ENCODE measurements at places on chromosomes 1 and 21.

- no peak for DNase-seq
- peaks cover 45% of the 10 kb centered on the region for H3K27me3 ChIP-seq
- no peak overlapping the region for H3K4me3 ChIP-seq
- no peaks in the 10 kb centered on the region for H3K36me3 ChIP-seq
- H3K27ac ChIP-seq, result no peak overlapping the region
Measured at GRCh38 chr1:14921057-14921456, 232.5 kb upstream of the TMEM51 start.

DNA sequence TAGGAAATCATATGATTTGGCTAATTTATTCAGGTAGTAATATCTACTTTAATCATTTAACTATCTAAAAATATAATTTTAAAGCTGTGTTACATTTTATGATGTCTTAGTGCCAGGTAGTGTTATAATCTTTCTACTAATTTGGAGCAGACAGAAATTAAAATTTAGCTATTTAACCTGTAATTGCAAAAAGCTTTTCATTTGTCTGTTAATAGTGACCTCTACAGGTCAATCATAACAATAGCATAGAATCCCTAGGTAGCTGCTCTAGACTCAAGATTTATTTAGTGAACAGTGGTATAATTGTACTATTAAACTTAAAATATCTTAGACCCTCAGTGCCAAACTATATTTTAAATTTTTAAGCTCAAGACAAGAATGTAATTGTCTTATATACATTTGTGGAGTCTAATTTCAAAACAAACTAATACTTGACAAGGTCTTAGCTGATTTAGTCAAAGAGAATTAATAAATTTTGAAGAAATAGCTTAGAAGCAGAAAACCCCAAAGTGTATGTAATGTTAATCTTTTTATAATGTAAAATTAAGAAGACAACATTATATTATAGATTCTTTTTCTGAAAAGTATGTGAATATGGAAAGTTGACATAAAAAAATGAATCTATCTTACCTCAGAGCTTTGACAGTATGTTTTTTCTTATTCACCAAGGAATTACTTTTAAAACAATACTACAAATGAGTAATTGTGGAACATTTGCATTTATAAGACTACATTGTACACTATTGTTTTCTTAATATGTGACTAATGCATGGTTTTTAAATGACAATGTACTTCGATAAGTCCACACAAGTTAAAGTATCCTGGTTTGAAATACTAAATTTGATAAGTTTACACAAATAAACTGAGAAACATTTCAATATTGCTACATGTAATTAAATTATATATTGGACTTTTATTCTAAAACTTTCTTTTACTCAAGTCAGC lies 64.1 kb upstream of the RNPC3 start:
- DNase-seq, result no peak
- H3K27me3 ChIP-seq, result no peaks in the 10 kb centered on the region
- H3K36me3 ChIP-seq, result no peaks in the 10 kb centered on the region
- H3K4me3 ChIP-seq, result no peak overlapping the region

DNA sequence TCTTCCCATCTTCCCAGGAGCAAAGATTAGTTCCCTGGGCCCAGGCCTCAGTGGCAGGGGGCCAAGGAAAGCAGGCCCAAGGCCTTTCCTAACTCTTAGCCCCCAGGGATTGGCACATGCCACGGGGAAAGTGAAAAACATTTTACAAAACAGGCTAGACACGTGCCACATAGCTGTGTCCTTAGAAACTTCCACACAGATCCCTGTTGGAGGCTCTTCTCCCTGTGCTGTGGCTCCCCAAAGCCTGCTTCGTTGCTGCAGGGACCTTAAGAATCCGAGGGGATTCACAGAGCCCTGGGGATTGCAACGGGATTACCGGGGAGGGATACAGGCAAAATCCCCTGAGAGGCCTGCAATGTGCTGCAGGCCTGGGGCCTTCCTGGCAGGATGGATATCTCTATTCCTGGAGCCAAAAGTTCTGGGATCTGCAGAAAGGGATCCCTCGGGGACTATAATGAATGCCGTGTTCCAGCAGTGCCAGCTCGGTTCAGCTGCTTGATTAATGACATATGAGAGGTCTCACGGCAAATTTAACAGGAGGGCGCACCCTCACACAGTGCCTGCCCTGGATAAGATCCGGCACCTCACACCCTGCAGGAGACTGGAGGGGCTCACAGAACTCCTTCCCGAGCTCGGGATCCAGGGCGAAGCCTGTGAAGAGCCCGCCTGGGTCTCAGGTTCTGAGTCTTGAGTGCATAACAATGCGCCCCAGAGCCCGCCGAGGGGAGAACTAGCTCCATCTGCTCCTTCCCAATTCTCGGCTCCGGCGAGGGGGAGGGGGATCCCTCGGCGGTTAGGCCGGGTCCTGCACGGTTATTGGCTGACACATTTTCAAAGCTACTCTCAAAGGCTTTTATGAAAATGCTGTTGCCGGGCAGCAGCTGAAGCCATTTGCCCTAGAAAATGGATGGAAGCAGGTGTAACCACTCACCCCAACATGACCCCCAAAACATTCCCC lies 15.3 kb upstream of the RGS8 start:
- no peaks in the 10 kb centered on the region for H3K36me3 ChIP-seq
- H3K27ac ChIP-seq, result no peak overlapping the region
- no peak for DNase-seq

- no peaks in the 10 kb centered on the region for H3K4me1 ChIP-seq
- no peaks in the 10 kb centered on the region for H3K27me3 ChIP-seq
- H3K27ac ChIP-seq, result no peak overlapping the region
- no peaks in the 10 kb centered on the region for H3K36me3 ChIP-seq
- no peak for DNase-seq
Measured at GRCh38 chr1:190377991-190378390, 99.7 kb downstream of the BRINP3 start.

DNA sequence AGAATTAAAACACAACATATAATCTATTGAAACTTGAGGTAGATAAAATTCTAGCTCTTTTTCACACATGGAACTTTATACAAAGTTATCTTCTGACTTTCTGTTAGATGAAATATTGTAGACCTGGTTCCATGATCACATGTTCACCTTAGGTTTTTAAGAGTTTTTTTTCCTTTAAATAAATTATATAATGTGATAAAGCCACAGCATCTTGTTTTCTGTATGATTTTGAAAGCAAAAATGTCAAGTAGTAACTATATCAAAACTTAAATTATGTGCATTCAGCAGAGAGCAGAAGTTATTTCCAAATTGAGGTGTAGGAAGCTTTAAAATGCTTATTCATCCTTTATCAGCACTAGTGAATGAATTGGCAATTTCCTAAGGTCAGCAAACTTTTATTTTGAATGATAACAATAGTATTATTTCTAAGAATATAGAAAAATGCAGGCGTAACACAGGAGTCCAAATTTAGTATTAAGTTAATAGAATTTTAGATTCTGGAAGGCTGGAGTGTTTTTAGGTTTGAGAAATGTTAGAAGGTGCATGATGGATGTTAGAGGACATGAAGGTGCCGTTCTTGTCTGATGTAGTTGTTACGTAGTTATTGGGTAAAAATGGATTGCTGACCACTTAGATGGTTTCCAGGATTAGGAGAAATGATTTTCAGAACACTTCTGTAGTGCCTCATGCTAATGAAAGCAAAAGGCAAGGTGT lies 17.5 kb downstream of the BACH1 start:
- H3K4me1 ChIP-seq, result no peaks in the 10 kb centered on the region
- H3K27me3 ChIP-seq, result no peaks in the 10 kb centered on the region
- H3K4me3 ChIP-seq, result no peak overlapping the region
- H3K27ac ChIP-seq, result no peak overlapping the region
- H3K36me3 ChIP-seq, result peaks cover 10% of the 10 kb centered on the region

DNA sequence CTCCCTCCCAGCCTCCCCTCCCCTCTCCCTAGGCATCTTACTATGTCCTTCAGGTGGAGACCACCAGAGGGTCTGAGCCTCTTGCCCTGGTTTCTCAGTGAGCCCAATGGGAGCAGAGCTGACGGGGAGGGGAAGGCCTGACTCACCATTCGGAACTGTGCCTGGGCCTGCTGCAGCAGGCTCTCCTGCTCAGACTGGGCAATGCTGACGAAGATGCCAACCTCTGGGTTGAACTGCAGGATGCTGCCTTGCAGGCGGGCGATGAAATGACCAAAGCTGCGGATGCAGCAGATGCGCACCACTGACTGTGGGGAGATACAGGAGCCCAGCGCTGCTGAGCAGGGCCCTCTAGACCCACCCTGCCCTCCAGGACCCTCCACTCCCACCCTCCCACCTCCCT lies 11.0 kb upstream of the PAQR6 start:
- peaks cover 15% of the 10 kb centered on the region for H3K4me1 ChIP-seq
- H3K4me3 ChIP-seq, result no peak overlapping the region
- H3K27me3 ChIP-seq, result no peaks in the 10 kb centered on the region
- peaks cover 64% of the 10 kb centered on the region for H3K36me3 ChIP-seq

DNA sequence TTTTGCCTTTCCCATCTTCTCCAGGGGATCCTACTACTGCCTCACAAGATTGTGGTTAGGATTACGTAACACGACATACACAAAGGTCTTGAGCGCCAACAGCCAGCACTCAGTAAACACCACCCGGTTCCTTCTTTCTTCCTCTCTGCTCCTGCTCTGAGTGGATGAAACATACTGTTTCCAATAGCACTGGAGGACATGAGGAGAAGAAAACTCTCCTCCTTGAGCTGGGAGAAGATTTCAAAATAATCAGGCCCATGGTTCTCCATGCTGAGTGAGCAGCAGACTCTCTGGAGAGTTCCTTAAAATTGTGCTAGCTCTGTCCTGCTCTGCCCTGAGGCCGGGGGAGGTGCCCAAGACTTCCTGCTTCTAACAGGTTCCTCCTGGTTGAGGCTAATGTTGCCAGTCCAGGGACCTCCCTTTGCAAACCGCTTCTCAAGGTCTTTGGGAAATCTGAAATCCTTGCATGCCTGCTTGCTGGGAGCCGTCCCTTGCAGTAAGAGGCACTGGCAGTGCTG lies 29.4 kb upstream of the MX1 start:
- no peak overlapping the region for H3K4me3 ChIP-seq
- DNase-seq, result no peak
- H3K4me1 ChIP-seq, result peaks cover 3% of the 10 kb centered on the region
- H3K27me3 ChIP-seq, result no peaks in the 10 kb centered on the region
- no peak overlapping the region for H3K27ac ChIP-seq

DNA sequence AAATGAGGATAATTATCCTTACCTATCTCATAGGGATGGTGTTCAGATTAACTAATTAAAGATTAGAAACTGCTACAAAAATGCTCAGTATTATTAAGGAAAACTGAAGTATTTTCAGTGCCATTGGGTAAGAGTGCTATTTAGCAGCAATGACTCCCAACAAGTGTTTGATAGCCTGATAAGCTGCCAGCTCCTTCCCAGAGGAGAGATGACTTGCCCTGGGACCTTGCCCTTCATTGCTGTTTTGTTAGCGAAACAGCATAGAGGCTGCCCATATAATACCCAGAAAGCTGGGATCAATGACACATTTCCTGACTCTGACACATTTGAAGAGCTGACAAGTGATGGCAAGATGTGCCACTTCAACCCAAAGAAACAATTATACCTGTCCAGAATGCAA lies 592.2 kb downstream of the ADGRL2 start:
- H3K4me1 ChIP-seq, result no peaks in the 10 kb centered on the region
- no peak overlapping the region for H3K4me3 ChIP-seq
- H3K27me3 ChIP-seq, result no peaks in the 10 kb centered on the region
- H3K36me3 ChIP-seq, result no peaks in the 10 kb centered on the region
- no peak overlapping the region for H3K27ac ChIP-seq

DNA sequence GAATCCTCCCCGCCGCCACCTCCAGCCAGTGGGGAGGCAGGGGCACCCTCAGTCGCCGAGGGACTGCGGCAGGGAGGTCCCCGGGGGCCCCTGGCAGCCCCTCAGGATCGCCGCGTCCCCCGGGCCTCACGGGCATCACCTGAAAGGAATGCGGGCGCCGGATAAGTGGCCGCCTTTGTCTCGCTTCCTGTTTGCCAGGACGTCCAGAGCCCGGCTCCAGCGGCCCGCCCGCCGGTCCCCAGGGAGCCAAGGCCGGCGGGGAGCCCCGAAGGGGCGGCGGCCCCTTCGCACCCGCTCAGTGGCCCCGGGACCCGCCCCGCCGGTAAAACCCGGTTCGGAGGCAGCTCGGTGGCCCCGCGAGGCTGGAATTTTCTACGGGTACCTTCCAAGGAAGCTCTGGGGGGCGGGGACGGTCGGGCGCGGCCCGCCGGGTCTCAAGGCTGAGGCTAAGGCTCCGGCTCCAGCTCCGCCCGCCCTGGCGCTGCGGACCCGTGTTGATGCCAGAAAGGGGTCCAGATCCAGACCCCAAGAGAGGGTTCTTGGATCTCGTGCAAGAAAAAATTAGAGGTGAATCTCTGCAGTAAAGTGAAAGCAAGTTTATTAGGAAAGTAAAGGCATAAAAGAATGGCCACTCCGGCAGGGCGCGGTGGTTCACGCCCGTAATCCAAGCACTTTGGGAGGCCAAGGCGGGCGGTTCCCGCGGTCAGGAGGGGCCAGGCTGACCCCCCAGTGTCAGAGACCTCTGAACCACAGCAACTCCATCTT lies 12.6 kb downstream of the TINAGL1 start:
- H3K4me3 ChIP-seq, result no peak overlapping the region
- H3K36me3 ChIP-seq, result no peaks in the 10 kb centered on the region
- H3K27me3 ChIP-seq, result peaks cover 50% of the 10 kb centered on the region
- H3K27ac ChIP-seq, result no peak overlapping the region

DNA sequence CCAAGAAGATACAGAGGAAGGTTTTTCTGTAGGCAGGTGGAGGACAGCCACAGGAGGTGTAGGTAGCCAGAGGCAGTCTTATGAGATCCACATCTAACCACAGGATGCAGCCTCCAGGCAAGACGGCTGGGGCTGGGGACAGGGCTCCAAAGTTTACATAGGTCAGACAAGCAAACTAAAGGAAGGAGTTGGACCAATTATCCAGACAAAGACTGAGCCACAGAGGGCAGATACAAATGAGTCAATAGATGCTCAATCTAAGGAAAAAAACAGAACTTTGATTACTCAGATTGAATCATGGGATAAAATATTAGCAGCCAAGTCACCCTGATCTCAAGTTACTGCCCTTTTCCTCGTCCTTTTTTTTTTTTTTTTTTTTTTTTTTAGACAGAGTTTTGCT lies 91.6 kb downstream of the RGS7 start:
- no peak for DNase-seq
- H3K27ac ChIP-seq, result no peak overlapping the region
- no peaks in the 10 kb centered on the region for H3K36me3 ChIP-seq
- no peaks in the 10 kb centered on the region for H3K4me1 ChIP-seq
- no peak overlapping the region for H3K4me3 ChIP-seq
- H3K27me3 ChIP-seq, result no peaks in the 10 kb centered on the region

- DNase-seq, result no peak
- H3K27me3 ChIP-seq, result no peaks in the 10 kb centered on the region
- H3K4me3 ChIP-seq, result no peak overlapping the region
- peaks cover 47% of the 10 kb centered on the region for H3K4me1 ChIP-seq
Measured at GRCh38 chr1:54796902-54797301, 4.2 kb downstream of the TTC22 start.
